ENCODE measurements at places on chromosomes 12 and 14.

GRCh38 chr14:22176957-22177356, 412.1 kb downstream of the DAD1 start:
- no peak for DNase-seq

- DNase-seq: no peak
Measured at GRCh38 chr12:1422604-1423315, 171.6 kb downstream of the FBXL14 start.

DNA sequence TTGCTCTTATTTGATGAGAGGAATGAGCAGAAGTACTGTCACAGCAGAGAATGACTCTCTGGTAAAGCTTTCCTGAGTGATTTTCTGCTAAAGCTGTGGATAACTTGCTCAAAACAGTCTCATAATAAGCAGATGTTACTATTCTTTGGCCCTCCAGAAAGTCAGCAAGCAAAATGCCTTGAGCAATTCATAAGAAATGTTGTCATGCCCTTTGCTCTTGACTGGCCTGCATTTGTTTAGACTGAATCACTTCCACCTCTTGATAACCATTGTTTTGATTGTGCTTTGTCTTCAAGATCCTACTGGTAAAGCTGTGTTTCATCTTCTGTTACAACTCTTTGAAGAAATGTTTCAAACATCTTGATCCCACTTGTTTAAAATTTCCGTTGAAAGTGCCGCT, 457.9 kb upstream of the FOXG1 start:
- DNase-seq: no peak

GRCh38 chr14:91911474-91912032, 35.9 kb downstream of the FBLN5 start:
- no peak for DNase-seq

GRCh38 chr12:1313906-1314305, 280.5 kb downstream of the FBXL14 start:
- DNase-seq: no peak

DNA sequence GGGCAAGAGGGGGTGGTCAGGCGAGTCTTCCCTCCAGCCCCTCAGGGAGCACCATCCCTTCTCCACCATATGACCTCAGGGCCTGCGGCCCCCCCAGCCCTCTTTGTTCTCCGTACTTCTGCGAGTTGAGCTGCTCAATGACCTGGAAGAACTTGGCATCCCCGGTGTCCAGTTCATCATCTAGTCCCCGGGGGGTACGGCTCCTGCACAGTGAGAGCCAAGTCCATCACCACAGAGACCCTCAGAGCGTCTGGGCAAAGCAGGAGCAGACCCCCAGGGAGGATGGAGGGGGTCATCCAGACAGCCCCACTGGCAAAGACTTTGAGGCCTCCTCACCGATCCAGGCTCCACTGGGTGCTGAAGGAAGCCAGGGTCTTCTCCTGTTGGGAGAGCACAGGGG, 8.9 kb downstream of the ADCY4 start:
- DNase-seq: no peak

- no peak for DNase-seq
Measured at GRCh38 chr12:105998561-105998960, 140.2 kb downstream of the NUAK1 start.

DNA sequence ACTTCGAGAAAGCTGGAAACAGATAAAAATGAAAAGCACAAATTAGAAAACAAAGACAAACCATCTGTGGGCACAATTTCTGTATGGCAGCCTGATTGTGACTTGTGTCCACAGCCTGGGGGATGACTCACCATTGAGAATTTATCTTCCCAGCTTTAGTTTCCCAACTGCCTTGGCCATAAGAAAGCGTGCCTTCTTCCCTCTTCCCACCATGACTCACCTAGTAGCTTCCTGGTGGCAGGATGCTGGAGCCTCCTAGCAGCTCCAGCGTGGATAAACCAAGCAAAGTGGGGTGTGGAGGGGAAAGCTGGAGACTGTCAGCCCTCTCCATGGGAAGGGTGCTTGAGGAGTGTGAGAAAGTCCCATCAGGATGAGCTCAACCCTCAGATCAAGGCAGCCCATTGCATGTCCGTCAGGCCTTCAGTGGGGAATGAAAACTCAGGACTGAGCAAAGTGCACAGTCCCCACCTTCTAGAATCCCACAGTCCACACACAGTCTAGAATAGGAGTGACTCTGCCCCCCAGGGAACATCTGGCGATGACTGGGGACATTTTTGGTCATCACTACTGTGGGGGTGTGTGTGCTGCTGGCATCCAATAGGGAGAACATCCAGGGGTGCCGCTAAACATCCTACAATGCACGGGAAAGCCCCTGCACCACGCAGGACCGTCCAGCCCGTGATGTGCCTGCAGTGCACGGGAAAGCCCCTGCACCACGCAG, 22.4 kb upstream of the SERPINA6 start:
- no peak for DNase-seq

DNA sequence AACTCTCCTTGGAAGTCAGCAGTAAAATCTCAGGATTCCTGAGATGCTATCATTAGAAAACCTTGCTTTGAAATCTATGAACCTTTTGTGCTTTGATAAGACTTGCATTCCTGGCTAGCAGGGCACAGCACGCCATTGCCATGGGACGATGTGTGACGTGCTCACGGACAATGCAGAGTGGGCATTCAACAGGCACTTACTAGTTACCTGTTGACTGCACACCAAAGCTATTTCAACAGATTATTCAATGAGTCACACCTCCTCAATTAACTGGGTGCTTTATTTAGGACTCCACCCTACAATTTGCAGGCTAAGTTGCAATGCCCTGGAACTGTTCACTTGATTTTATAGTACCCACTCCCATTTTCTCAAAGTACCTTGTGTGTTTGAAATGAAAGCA, 11.3 kb downstream of the NOS1 start:
- DNase-seq: no peak

DNA sequence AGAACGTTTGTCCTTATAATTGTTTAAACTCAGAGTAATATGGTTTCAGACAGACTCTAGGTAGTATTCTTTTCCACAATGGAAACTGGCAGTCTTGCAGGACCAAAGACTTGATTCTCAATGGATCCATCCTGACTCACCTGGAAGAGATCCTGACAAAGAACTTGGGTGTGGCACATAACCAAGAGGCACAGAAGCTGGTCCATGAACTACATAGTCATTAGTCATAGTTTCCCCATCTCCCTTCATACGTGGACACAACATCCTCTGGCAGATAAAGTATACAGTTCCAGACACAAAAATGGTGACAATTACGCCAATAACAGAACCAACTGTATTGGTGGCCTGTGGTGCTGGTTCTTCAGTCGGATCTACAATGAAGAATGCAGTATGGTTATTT, 55.8 kb downstream of the BCL2L14 start:
- DNase-seq: no peak
